Diencephalon (tissue), 1 donor: ENCODE measurements at places on chromosomes 16 and 17. TPM values are rescaled to one million over a fixed set of nuclear protein-coding genes. Genes with fewer than 3 reads are reported as not detected.

Gene DNAAF1
- 6.5 TPM for total RNA-seq

Gene TEN1
- total RNA-seq: 8.8 TPM

Gene TNK1
- total RNA-seq: 1.4 TPM

Gene MYL11
- not detected for total RNA-seq
